ENCODE measurements at places on chromosomes 5 and 9.

DNA sequence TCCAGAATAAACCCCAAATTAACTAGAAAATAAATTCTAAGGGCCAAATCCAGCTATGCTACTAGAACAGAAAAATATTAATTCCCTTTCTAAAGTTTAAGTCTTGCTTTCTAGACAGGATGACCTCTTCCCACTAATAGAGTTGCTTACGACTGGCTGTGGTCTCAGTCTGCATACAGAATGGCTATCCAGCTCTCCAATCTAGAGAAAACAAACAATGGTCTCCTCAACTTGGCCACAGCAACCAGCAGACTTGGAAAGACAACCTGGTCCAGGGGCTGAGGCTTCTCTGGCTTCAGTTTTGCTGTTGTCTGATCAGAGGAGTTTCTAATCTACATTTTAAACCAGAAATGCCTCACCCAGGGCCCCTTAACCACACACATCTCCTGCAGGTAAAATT, 28.9 kb downstream of the RASEF start:
- no peak for DNase-seq

DNA sequence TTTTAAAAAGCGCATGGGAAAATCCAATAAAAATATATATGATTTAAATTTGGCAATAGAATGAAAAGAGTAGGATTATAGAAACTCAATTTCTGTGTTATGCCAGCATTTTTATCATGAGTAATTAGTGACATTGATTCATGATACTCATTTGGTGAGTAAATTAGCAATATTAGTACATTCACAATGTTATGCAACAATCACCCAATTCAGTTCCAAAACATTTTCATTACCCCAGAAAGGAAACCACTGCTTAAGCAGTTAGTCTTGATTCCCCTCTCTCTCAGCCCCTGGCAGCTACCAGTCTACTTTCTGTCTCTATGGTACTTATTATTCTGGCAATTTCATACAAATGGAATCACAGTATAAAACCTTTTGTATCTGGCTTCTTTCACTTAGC, 27.0 kb downstream of the OSMR start:
- DNase-seq, result no peak

GRCh38 chr9:77464661-77465060, 183.5 kb downstream of the GNA14 start:
- no peak for DNase-seq

DNA sequence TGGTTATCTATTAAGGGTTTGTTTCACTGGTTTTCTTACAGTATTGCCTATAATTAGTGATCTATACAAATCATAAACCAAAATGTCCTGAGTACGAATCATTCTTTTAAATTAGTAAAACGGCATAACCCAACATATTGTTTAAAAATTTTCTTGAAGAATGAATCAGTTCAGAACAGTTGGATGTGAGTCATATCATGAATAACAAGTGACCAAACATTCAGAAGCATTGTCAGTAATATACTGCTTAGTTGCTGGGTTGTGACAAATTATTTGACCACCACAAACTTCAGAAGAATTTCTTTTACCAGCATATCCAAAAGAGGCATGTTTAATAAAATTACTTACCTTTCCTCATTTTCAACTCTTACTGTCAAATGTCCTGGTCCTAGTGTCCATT, 111.2 kb downstream of the UNC13B start:
- no peak for DNase-seq

DNA sequence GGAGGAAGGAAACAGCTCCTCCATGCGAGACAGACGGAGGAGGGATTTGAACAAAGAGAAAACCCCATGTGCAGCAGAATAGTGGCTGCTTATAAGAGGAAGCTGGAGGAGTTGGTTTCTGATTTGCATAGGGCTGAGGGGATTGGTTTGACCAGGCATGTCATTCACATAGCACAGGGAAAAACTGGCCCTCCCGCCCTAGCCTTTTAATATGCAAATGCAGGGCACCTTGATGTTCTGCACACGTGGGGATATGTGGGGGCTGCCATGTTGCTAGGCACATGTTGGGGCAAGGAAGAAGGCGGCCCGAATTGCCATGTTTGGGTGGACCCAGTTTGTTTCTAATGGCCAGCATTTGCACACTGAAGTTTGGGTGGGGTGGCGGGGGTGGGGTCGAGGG, 42.2 kb downstream of the OSMR start:
- no peak for DNase-seq

DNA sequence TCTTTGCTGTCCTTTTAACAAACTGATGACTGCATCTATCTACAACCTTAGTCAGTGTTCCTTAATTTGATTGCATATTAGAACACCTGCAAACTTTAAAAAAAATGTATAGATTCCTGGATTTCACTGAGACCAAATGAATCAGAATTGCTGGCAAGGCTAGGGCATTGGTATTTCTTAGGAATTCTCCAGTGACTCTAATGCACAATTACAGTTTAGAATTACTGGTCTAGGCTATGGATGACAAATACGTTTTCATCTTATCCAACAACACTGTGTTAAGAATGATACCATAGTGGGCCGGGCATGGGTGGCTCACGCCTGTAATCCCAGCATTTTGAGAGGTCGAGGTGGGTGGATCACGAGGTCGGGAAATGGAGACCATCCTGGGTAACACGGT, 545.9 kb upstream of the RIOK2 start:
- DNase-seq, result no peak

- DNase-seq, result no peak
Observed at GRCh38 chr5:32127711-32128110, 46.4 kb downstream of the GOLPH3 start.

GRCh38 chr9:134991808-134992754, 74.4 kb upstream of the FCN1 start:
- DNase-seq, result no peak

DNA sequence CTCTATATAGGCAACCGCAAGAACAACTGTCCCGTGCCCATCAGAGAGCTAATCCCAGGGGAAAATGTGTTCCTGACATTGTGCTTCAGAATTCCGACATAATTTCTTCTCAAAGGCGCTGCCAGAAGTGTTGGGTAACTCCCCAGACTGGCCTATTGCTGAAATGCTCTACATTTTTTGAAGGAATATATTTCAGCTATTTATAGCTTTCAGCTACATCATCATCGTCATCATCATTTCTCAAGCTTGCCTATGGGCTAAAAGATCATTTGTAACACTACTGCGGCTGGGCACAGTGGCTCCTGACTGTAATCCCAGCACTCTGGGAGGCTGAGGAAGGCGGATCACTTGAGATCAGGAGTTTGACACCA, 49.7 kb downstream of the MYO10 start:
- DNase-seq, result no peak

GRCh38 chr5:101047181-101047580, 144.1 kb upstream of the ST8SIA4 start:
- no peak for DNase-seq

- no peak for DNase-seq
Observed at GRCh38 chr5:81245871-81246235, 12.7 kb downstream of the CKMT2 start.

GRCh38 chr9:115425601-115426000, 307.6 kb upstream of the TNC start:
- no peak for DNase-seq

GRCh38 chr9:6922124-6922676, 164.4 kb downstream of the KDM4C start:
- no peak for DNase-seq

DNA sequence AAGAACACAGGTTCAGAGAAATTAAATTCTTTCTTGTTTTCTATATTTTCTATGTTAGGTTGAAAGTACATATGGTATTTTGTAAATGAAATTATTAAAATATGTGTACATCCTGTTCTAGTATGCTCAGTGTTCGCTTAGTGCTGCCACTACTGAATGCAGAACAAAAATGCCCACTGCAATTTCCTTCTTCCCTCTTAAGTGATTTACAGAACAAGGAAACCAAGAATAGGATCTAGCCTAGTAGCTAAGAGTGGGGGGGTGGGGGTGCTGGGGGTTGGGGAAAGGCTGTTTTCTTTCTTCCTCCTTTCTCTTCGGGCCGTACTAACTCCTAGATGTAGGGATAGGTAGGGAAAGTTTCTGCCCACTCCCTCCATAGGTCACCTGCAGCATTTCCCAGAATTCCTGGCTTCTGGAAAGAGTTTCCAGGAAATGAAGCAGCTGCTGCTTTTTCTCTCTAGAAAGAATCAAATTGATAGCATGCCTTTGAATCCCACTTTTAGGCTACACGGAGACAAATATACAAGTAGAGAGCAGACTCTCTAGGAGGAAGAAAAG, 15.7 kb downstream of the SPATA9 start:
- DNase-seq, result no peak

DNA sequence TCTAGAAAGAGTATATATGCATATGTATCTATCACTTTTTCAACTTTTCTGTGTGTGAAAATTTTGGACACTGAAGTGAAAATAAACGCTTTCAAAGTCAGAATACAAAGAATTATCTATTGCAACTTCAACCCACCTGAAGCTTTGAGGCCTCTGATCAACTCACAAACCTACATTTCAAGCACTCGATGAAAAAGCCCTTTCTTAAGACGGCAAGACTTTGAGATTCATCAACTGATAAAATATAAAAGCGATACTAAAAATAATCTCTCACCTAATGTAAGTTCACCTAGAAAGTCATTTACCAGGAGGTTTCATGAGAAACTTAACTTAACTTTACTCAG, 1.2 kb downstream of the GOLPH3 start:
- no peak for DNase-seq

DNA sequence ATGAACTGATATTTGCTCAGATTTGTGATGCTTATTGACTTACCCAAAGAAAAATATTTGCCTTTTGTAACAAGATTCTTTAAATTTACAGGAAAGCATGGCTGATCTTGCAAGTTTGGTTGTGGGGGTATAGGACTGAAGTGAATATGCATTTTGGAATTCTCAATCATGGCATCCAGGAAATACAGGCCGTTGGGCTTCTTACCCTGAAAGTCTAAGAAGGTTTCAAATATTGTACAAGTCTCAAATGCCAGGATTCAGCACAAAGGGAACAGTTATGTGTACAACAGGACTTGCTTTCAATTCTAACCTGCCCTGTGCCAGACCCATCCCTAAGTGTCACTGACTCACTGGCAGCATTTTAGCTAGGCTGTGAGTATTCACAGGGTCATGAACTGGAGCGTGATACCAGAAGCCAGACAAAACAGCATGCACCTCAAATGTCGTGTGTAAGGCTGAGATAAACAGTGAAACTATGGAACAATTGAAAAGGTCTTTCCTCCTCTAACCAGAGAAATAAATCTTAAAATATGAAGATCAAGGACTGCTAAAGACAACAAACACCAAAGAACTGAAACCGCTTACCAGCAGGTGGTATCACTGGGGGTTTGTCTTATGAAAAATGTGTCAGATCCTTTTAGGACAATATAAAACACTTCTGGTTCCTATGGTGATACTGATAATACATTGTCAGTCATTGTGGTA, 168.6 kb upstream of the RGMB start:
- no peak for DNase-seq

DNA sequence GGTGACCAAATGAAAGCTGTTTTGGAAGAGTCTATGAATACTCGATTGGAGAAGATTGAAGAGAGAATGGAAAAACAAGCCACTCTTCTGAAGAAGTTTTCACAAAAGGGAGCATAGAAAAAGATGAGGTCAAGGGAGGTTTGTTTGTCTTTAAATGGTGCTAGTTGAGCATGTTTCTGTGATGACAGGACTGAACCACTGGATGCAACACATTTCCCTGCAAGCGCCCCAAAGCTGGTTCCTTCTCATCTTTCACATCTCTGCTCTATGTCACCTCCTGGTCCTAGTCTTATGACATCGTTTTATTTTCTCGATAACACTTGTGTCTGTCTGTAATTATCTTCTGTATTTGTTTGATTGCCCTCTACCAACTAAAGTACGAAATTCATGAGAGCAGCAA, 3.8 kb upstream of the CCDC192 start:
- no peak for DNase-seq

- no peak for DNase-seq
Observed at GRCh38 chr9:90107726-90108655, 503.2 kb downstream of the GADD45G start.

- DNase-seq, result peak; percentile 67
Observed at GRCh38 chr9:124818431-124819281, 34.6 kb upstream of the WDR38 start.

GRCh38 chr5:140258873-140259272, 44.0 kb downstream of the PFDN1 start:
- no peak for DNase-seq

GRCh38 chr5:119356612-119357188, 881 bp downstream of the TNFAIP8 start:
- DNase-seq, result no peak

- DNase-seq, result no peak
Observed at GRCh38 chr9:70835323-70835722, 286.1 kb downstream of the TRPM3 start.

GRCh38 chr9:1776668-1777067, 238.5 kb upstream of the SMARCA2 start:
- no peak for DNase-seq

DNA sequence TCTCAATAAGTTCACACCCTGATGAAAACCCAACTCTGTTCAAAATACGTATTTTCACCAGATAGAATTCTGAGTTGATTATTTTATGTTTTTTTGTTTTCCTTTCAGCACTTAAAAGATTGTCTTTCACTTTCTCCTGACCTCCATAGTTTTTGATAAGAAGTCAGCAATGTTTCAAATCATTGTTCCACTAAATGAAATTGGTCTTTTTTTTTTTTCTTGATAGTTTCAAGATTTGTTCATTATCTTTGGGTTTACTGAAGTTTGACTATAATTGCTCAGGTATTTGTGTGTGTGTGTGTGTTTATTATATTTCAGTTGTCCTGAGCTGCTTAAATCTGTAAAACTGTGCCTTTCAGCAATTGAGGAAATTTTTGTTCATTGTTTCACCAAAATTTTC, 498.7 kb downstream of the TLE1 start:
- no peak for DNase-seq

DNA sequence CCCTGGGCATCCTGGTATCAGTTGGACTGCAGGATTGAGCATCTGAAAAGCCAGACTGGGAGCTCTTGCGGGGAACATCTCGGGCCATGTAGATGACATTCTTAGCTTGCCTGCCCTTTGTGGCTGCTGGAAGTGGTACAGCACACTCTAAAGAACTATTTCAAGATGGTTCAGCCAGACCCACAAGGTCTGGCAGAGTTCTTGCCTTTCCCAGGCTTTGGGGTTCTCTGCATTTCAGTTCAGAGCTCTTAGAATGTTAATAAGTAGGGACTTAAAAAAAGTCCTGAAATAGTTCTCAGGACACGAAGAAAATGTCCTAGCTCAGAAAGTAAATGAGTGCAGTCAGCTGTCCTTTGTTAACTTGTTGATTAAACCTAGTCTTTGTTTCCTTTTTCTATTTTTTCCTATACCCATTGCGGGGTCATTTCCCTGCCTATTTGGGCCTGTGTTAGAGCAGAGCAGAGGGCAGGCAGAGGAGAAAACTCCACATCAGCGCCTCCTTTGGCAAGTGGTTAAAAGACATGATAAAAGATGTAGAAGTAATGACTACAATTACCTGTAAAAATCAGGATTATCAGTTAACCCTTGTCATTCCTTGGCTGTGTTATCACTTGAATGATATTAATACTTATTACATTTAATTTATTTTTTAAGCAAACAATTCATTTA, 291.5 kb downstream of the ZSWIM6 start:
- no peak for DNase-seq
